ENCODE measurements at places on chromosomes 2 and 18.
A peak's percentile ranks its signal among the peaks of the same experiment; 100 is the strongest.

GRCh38 chr2:175414882-175415487 is 233.5 kb upstream of the ATP5MC3 start:
- H3K27ac ChIP-seq: no peak overlapping the region
- H3K36me3 ChIP-seq: no peaks in the 10 kb centered on the region
- H3K27me3 ChIP-seq: no peaks in the 10 kb centered on the region
- peaks cover 2% of the 10 kb centered on the region for H3K4me1 ChIP-seq
- no peak overlapping the region for H3K4me3 ChIP-seq

DNA sequence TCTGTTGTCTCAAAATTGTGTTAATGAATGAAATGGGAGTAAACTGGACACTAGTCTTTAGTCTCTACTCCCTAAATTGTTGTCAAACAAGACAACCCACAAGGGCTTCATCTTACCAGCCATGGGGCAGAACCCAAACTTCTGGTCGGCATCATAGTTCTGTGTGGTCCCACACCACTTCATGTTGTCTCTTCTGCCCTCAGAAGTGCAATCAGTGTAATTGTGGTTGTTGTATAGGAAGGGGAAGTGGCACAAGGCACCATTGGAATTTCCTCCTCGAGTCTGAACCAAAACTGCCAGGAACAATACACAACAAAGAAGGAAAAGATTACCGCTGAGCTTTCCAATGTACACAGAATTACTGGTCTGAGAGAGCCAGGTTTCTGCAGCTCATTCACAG is 12.6 kb downstream of the FN1 start:
- H3K36me3 ChIP-seq: no peaks in the 10 kb centered on the region
- no peaks in the 10 kb centered on the region for H3K4me1 ChIP-seq
- no peak for DNase-seq
- no peak overlapping the region for H3K27ac ChIP-seq
- no peak overlapping the region for H3K4me3 ChIP-seq

DNA sequence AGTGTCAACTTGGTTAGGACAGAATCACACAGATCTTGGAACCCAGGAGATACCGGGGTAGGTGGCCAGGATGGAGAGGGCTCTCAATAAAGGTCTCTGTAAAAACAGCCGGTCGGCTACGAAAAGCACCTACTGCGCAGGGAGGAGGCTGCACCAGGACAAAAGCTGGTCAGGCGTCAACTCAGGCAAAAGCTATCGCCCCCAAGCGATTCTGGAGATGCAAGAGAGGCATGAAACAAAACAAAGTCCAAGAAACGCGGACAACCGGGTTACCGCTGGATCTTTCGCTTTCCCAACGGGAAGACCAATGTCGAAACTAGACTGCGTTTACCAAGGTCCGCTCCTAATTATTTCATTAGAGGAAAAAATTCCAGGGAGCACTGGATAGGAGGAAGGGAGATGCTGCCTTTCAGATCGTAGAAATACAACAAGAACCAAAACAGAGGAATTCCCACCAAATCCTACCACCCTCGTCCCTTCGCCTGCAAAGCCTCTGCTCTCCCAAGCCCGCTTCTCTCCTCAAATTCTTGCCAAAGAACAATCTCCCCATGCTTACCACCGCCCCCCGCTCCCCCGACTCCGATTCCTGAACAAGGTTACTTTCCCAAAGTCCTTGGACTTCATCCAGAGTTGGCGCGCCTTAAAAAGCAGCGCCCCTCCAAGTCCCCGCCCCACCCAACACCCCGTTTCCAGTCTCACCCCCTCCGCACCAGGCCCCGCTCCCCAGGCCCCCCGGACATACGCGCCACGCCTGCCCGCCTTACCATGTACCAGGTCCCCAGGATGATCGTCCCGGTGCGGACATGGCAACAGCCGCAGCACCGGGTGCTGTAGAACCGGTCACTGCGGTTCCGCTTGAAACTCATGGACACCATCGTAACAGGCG is 539 bp downstream of the LAPTM4A start:
- no peak overlapping the region for H3K27ac ChIP-seq
- no peaks in the 10 kb centered on the region for H3K36me3 ChIP-seq
- H3K4me1 ChIP-seq: peaks cover 23% of the 10 kb centered on the region

- peaks cover 13% of the 10 kb centered on the region for H3K4me1 ChIP-seq
- H3K27me3 ChIP-seq: peaks cover 11% of the 10 kb centered on the region
- H3K27ac ChIP-seq: no peak overlapping the region
- H3K36me3 ChIP-seq: peaks cover 6% of the 10 kb centered on the region
- H3K4me3 ChIP-seq: no peak overlapping the region
- DNase-seq: no peak
Measured at GRCh38 chr2:218149098-218149497, 17.7 kb downstream of the CXCR1 start.

- no peak for DNase-seq
- no peak overlapping the region for H3K4me3 ChIP-seq
- peaks cover 8% of the 10 kb centered on the region for H3K4me1 ChIP-seq
Measured at GRCh38 chr18:74623047-74623816, 25.6 kb downstream of the ZNF407 start.

DNA sequence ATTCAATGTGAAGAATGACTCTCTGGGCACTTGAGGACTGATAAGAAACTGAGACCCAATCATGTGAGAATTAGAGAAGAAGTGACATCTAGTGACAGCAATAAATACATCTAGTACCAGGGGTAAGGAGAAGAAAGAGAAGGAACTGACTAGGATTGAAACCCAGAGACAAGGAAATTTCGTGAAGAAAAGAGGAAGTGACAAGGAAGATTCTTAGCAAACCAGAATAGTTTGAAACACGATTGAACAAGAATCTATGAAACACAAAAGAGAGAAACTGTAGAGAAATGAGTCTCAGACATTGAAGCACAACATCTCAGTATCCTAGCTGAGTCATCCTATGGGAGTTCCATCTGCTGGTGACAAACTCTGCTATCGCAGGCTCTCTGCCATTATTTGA is 571.9 kb upstream of the PKDCC start:
- no peak for DNase-seq
- no peak overlapping the region for H3K4me3 ChIP-seq
- H3K36me3 ChIP-seq: peaks cover 2% of the 10 kb centered on the region

DNA sequence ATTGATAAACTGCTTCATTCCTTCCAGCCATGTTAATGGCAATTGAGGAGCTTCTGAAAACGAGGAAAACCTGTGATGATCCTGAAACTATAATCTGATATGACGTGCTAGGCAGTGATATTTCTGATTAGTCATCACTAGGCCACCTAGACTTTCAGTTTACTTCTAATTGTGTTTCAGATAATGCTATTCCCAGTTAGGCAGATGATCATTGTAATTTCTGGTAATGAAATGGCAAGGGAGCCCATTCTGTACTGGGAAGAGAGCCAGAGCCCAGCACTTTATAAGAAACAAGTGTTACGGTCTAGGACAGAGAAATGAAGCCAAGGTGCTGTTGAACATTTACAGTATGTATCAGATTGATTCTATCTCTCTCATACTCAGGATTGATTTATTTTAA is 106.2 kb downstream of the CPO start:
- H3K27me3 ChIP-seq: peaks cover 14% of the 10 kb centered on the region
- no peak overlapping the region for H3K27ac ChIP-seq
- no peak for DNase-seq
- peaks cover 10% of the 10 kb centered on the region for H3K4me1 ChIP-seq

DNA sequence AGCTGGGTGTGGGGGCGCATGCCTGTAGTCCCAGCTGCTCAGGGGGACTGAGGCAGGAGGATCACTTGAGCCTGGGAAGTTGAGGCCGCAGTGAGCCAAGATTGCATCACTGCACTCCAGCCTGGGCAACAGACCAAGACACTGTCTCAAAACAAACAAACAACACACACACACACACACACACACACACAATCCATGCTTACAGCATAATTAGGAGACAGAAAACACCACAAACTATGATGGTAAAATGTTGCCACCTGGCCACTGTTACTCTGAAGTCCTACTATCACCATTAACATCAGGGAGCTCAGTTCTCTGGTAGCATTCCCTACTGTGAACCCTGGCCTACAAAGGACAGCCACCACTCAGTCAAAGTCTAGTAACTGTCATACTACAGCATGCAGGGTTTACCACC is 18.3 kb downstream of the DNPEP start:
- DNase-seq: no peak
- H3K27ac ChIP-seq: no peak overlapping the region
- no peaks in the 10 kb centered on the region for H3K27me3 ChIP-seq
- no peaks in the 10 kb centered on the region for H3K4me1 ChIP-seq
- H3K36me3 ChIP-seq: peaks cover 32% of the 10 kb centered on the region

- H3K36me3 ChIP-seq: no peaks in the 10 kb centered on the region
- no peak overlapping the region for H3K27ac ChIP-seq
- H3K4me1 ChIP-seq: peaks cover 23% of the 10 kb centered on the region
- DNase-seq: no peak
- H3K4me3 ChIP-seq: no peak overlapping the region
Measured at GRCh38 chr2:134682726-134683125, 36.1 kb downstream of the TMEM163 start.

DNA sequence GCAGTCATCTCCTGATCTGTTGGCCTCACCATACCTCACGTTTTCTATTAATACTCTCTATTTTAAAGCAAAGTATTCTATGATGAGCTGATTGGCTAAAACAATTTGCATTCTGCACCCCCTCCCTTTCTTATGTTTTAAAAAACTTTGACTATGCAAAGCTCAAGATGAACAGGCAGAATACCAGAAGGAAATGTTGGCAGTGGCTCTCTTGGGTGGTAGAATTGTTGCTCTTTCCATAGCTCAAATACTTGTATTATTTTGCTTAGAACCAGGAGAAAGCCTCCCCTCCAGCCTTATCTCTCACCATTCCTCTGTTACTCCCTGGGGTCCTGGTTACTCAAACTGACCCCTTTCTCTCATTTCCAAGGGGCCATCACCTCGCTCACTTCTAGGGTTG is 14.4 kb downstream of the GPR45 start:
- H3K4me3 ChIP-seq: no peak overlapping the region
- H3K27me3 ChIP-seq: no peaks in the 10 kb centered on the region
- peaks cover 1% of the 10 kb centered on the region for H3K4me1 ChIP-seq
- H3K27ac ChIP-seq: peak overlapping the region; percentile 56
- no peaks in the 10 kb centered on the region for H3K36me3 ChIP-seq

GRCh38 chr18:34780856-34781255 is 70.8 kb downstream of the DTNA start:
- DNase-seq: no peak
- H3K27me3 ChIP-seq: peaks cover 4% of the 10 kb centered on the region
- H3K27ac ChIP-seq: no peak overlapping the region
- H3K4me1 ChIP-seq: peaks cover 2% of the 10 kb centered on the region
- no peak overlapping the region for H3K4me3 ChIP-seq

GRCh38 chr2:56148825-56149224 is 35.0 kb upstream of the CCDC85A start:
- peaks cover 4% of the 10 kb centered on the region for H3K27me3 ChIP-seq
- H3K27ac ChIP-seq: no peak overlapping the region
- no peak overlapping the region for H3K4me3 ChIP-seq
- DNase-seq: no peak
- no peaks in the 10 kb centered on the region for H3K4me1 ChIP-seq

DNA sequence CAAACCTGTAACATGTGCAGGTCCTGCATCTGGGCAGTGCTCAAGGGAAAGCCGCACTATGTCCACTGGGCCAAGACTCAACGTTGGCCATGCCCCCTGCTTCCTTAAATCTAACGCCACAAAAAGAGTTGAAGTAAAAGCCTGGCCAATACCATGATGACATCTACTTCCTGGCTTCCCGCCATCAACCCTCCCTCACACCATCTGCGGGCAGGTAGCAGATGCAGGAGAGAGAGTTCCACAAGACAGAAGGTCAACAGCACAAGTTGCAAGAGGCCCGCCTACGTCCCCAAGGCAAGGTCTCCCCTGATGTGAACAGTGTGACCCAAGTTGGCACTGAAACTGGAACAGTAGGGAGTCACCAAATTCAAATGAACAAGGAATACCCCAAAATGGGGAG is 48.4 kb downstream of the ABCG8 start:
- H3K4me3 ChIP-seq: no peak overlapping the region
- no peak for DNase-seq
- H3K36me3 ChIP-seq: peaks cover 36% of the 10 kb centered on the region
- no peak overlapping the region for H3K27ac ChIP-seq

GRCh38 chr2:167013227-167013626 is 124.9 kb downstream of the XIRP2 start:
- no peak for DNase-seq
- H3K4me1 ChIP-seq: no peaks in the 10 kb centered on the region
- no peak overlapping the region for H3K27ac ChIP-seq
- no peaks in the 10 kb centered on the region for H3K36me3 ChIP-seq
- no peaks in the 10 kb centered on the region for H3K27me3 ChIP-seq

GRCh38 chr2:153291718-153292117 is 186.8 kb downstream of the RPRM start:
- peaks cover 2% of the 10 kb centered on the region for H3K4me1 ChIP-seq
- H3K27me3 ChIP-seq: peaks cover 6% of the 10 kb centered on the region
- no peak overlapping the region for H3K27ac ChIP-seq
- DNase-seq: no peak
- no peak overlapping the region for H3K4me3 ChIP-seq

GRCh38 chr2:9700109-9700495 is 69.3 kb upstream of the YWHAQ start:
- no peak overlapping the region for H3K27ac ChIP-seq
- no peaks in the 10 kb centered on the region for H3K36me3 ChIP-seq
- peaks cover 5% of the 10 kb centered on the region for H3K27me3 ChIP-seq
- H3K4me1 ChIP-seq: peaks cover 10% of the 10 kb centered on the region
- DNase-seq: no peak

- H3K4me3 ChIP-seq: peak overlapping the region; percentile 94
- H3K27ac ChIP-seq: peak overlapping the region; percentile 93
- DNase-seq: peak; percentile 64
Measured at GRCh38 chr18:11947214-11948191, 33.8 kb upstream of the IMPA2 start.

DNA sequence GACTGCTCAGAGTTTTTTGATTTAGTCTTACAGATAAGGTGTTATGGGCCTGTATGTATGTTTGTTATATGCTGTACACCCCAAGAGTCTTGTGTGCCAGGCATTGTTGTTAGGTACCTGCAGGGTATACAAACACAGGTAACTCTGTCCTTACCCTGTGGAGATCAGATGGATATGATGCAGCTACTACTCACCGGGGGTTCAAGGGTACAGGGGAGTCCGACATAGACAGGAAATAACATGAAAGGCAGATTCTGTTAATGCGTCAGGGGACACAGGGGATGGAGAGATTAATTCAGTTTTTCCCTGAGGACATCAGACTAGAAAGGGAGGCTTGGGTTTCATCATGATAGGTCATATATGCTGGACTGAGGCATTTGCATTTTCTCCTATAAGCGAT is 31.3 kb downstream of the TRAK2 start:
- peak overlapping the region; percentile 28 for H3K27ac ChIP-seq
- H3K4me3 ChIP-seq: no peak overlapping the region
- H3K4me1 ChIP-seq: peaks cover 54% of the 10 kb centered on the region
- no peaks in the 10 kb centered on the region for H3K27me3 ChIP-seq
- H3K36me3 ChIP-seq: peaks cover 32% of the 10 kb centered on the region
- no peak for DNase-seq

DNA sequence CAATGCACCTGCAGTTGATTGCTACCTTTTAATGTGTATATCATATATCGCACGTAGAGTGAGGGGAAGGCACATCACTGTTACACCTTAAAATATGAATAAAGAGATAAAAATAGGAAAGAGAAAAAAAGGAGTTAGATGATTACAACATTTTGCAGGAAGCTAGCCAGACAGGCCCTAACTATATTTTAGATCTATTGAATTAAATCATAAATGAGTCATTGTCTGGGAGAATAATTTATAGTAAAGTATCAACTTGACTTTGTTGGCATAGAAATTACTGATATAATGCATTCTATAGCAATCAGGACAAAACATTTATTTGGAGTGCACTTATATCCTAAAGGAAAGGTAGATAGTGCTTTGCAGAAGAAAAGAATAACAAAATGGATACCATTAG is 384.9 kb upstream of the NXPH2 start:
- no peaks in the 10 kb centered on the region for H3K36me3 ChIP-seq
- H3K4me3 ChIP-seq: no peak overlapping the region
- H3K4me1 ChIP-seq: no peaks in the 10 kb centered on the region
- H3K27me3 ChIP-seq: no peaks in the 10 kb centered on the region
